ENCODE measurements at places on chromosomes 6 and 20.

DNA sequence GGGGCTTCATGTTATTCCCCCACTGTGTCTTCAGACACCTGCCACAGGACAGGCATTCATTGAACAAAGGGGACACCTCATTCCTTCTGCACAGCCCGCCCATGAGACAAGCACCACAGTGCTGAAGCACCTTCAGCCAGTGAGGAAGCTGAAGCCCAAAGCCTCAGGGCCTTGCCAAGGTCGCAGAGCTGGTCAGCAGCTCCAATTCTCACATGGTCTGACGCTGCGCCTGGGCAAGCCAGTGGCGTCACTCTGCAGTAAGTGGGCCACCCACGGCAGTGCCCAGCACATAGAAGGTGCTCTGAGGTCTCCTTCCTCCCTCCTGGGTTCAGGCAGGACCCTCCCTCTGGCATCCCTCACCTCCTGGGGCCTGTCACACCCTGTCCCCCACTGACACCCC lies 43.2 kb downstream of the GRM4 start:
- DNase-seq: no peak

- peak; percentile 50 for DNase-seq
Observed at GRCh38 chr20:2559651-2560050, 23.3 kb downstream of the TMC2 start.

DNA sequence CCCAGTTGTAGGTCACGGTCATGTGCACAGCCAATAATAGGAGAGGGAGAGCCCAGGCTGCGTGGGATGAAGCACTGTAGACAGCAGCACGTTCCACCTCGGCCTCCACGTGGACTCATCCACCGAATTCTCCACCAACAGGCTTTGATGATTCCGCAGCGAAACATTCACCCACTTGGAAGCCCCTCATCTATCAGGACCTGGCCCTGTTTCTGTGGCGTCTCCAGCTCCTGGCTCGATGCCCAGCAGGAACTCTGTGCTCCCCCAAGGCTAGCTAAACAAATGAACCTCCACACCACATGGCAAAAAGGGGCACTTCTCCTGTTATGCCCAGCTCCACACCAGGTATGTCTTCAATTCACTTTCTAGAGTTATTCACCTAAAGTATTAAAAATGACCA lies 237.9 kb upstream of the PDE10A start:
- DNase-seq: no peak

DNA sequence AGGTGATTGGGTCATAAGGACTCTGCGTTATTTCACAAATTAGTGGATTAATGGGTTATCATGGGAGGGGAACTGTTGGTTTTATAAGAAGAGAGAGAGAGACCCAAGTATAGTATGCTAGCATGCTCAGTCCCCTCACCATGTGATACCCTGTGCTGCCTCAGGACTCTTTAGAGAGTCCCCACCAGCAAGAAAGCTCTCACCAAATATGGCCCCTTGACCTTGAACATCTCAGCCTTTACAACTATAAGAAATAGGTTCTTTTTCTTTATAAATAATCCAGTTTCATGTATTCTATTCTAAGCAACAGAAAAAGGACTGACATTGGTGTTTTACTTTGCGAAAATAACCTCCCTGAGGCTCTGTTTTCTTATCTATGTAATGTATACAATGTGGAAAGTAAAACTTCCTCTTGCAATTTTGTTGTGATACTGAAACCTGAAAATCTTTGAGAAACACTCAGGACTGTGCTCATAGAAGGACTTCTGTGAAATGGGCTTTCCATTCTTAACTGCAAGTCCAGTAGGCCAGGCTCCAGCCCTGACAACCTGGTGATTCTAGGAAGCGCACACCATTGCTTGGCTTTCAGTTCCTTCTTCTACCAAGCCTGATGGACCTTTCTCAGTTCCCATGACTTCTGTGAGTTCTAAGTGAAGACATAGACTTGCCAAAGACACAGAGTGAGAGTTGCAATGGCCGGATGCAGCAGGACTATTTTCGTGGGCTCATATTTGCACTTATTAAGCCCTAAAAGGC lies 21.9 kb downstream of the SIRPD start:
- DNase-seq: peak; percentile 28

DNA sequence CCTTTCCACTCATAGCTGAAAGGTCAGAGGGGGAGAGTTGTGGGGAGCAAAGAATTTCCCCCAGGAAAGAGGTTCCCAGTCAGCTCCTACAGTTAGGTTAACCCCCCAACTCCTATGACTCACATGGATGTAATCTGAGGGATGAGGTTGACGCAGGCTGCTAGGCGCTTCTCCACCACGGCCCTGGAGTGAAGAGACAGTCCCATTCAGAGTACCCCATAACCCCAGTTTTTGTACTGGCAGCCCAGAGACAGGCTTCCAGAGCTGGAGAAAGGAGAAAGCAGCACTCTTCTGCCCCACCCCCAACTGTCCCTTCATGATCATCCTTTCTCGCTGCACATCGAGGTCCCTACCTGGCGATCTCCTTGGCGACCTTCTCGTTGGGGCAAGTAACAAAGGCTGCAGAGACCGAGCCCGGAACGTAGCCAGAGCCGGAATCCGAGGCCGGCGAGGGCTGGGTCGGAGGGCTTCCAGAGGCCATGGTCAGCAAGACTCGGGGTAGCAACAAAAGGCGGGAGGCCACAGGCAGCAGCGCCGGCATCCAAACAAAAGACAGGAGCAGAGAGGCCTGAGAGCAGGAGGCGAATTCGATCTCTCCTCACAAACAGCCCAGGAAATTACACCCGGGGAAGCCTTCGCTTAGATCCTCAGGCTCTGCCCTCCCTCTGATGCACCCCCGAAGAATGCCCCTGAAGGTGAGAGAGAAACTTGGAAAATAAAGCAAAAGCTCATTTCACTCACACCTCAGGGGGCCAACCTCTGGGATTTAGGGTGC lies 592 bp downstream of the CUTA start:
- DNase-seq: no peak

GRCh38 chr20:10313215-10313614 lies 94.6 kb downstream of the SNAP25 start:
- DNase-seq: no peak

GRCh38 chr6:42228305-42228704 lies 10.6 kb upstream of the MRPS10 start:
- no peak for DNase-seq

- DNase-seq: peak; percentile 41
Observed at GRCh38 chr6:16129623-16130401, 926 bp downstream of the MYLIP start.

DNA sequence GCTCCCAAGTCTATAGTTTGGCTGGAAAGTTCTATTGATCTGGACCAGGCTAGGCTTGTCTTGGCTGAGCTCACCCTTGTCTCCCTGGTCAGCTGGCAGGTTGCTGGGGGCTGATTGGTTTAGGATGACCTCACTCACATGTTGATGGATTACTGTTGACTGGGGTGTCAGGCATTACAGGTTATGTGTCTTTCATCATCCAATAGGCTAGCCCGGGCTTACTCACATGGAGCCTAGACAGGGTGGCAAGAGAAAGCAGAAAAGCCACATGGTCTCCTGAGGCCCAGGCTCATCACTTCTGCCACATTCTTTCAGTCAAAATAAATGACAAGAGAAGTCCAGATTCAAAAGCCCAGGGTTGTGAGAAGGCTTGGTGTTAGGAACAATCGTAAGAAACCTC lies 103.5 kb downstream of the BFSP1 start:
- no peak for DNase-seq

GRCh38 chr6:168442646-168443045 lies 1.7 kb downstream of the SMOC2 start:
- no peak for DNase-seq

- DNase-seq: no peak
Observed at GRCh38 chr6:150668900-150669302, 69.2 kb downstream of the PLEKHG1 start.

- DNase-seq: no peak
Observed at GRCh38 chr6:68328156-68328555, 306.9 kb upstream of the ADGRB3 start.

GRCh38 chr6:136123468-136123867 lies 126.6 kb downstream of the MTFR2 start:
- no peak for DNase-seq

- peak; percentile 79 for DNase-seq
Observed at GRCh38 chr6:27757307-27757706, 154.9 kb downstream of the OR2B2 start.

DNA sequence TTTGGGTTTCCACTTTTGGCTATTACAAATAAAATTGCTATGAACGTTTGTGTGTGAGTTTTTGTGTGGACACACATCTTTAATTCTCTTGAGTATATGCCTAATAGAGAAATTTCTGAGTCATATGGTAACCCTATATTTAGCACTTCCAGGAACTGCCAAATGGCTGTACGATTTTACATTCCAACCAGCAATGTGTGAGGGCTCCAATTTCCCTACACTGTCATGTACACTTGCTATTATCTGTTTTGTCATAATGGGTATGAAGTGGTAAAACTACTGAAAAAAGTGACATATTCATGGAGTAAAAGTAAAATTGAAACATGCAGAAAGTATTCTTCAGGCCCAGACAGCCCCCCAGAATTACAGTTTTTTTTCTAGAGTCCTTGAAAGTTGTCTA lies 59.6 kb upstream of the ESR1 start:
- DNase-seq: no peak

DNA sequence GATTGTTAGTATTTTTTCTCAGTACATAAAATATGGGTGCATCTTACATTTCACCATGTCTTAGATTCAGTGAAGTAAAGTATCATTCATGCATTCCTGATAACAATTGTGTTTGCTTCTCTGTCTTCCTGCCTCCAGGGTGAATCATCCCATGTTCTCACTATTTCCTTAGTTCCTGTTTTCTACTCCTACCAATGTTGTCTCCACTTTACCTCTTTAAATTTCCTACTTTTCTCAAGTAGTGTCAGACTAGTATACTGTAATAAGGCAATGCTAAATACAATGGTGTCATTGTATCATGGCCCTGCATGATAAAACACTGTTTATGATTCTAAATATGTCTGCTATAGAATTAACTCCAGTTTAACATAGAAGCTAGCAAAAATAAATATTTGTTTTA lies 37.4 kb upstream of the GABRR1 start:
- DNase-seq: no peak

DNA sequence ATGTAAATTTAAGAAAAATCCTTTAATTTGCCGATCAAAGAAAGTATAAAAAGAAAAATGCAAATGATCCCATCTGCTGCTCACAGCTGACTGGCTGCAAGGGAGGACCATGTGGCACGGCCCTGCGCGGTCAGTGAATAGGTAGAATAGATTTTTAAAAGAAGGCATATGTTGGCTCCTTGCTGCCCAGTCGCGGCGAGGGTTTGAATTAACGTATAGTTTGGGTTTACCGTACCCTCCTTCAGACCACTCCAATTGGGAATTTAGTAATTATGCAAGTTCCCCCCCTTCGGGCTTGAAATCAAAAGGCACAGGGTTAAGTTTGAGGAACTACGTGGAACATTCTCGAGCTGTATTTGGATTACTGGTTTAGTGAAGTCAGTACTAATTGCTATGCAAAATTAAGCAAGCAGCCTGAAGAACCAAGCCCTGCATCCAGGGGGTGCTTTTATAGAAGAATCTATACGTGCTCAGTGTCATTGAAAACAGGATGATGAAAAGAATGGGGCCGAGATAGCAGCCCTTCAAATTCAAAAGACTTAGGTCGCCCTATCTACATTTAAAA lies 1.1 kb upstream of the BEND3 start:
- peak; percentile 81 for DNase-seq

GRCh38 chr20:12358006-12358654 lies 440.4 kb downstream of the BTBD3 start:
- DNase-seq: peak; percentile 3

- no peak for DNase-seq
Observed at GRCh38 chr6:128518434-128519131, 1.8 kb downstream of the PTPRK start.

- DNase-seq: no peak
Observed at GRCh38 chr20:24605937-24606455, 136.6 kb downstream of the SYNDIG1 start.

GRCh38 chr6:135097172-135097571 lies 42.5 kb upstream of the HBS1L start:
- peak; percentile 88 for DNase-seq

- DNase-seq: no peak
Observed at GRCh38 chr20:19275630-19276071, 63.2 kb downstream of the SLC24A3 start.

- DNase-seq: no peak
Observed at GRCh38 chr6:80553071-80553740, 446.7 kb downstream of the BCKDHB start.

DNA sequence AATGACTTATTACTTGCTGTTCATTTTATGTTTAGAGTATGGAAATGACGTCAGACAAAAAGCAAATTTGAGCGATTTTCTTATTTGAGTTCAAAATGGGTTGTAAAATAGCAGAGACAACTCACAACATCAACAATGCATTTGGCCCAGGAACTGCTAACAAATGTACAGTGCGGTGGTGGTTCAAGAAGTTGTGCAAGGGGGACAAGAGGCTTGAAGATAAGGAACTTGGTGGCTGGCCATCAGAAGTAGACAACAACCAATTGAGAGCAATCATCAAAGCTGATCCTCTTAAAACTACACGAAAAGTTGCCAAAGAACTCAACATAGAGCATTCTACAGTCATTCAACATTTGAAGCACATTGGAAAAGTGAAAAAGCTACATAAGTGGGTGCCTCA lies 43.8 kb downstream of the REV3L start:
- DNase-seq: peak; percentile 66

GRCh38 chr6:117449549-117450439 lies 24.1 kb upstream of the ROS1 start:
- DNase-seq: peak; percentile 83

DNA sequence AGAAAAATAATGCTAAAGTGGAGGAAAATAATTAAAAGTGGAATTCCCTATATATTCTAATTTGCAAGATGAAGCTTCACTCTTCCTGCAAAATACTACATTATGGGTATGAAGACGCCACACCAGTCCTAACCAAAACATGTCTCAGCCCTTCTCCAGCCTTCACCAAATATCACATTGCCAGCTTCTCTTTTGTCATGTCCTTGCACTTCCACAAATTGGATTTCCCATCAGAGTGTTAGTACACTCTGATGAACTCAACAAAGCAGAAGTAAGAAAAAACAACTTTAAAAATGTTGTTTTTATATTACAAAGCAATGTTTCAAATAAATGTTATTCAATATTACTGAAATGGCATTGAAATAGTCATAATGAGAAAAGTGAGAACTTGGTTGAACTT lies 62.4 kb upstream of the RNF146 start:
- DNase-seq: no peak

DNA sequence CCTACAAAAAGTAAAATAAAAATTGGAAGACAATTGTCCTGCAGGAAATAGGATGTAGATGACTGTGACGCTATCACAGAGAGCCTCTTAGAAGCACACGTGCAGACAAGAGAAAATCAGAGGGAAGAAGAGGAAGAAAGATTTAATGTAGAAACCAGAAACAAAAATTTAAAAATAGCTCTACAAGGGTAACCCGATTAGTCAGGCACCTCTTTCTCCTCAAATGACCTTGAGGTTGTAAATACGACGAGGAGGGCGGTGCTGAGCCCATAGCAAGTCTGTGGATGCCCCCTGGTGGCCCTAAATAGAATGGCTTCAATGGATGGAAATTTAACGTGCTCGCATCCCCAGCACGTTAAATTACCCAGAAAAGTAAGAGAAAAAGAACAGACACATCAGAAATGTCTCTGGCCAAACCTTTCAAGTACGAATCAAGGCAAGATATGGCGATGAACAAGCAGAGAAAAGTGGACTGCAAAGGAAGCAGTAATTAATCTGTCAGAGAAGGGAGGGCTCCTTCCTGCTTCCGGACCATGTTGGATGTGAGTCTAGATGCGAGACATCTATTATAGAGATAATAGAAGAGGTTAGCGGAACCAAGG lies 4.2 kb upstream of the PRPH2 start:
- peak; percentile 95 for DNase-seq
